ENCODE measurements at places on chromosomes 1 and 21. TPM values are rescaled to one million over a fixed set of nuclear protein-coding genes. Genes with fewer than 3 reads are reported as not detected.

DNA sequence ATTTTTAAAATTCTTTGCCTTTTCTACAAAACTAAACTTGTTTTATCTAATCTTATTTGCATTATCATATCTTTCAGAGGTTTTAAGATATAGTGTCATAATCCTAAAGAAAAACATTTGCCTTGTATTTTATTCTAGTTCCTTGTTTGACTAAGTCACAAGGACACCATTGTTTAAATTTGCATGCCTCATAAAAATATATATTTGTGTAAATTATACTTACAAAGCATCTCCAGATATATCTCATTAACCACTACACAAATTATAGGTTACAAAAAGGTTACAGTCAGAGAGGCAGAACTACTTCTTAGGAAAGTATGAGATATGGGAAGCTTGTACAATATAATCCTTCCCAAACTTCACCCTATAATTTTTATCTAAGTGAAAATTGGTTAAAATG is 4.2 kb upstream of the RGS13 start:
- H3K4me1 ChIP-seq = no peaks in the 10 kb centered on the region
- no peaks in the 10 kb centered on the region for H3K27me3 ChIP-seq
- H3K36me3 ChIP-seq = no peaks in the 10 kb centered on the region
- no peak overlapping the region for H3K27ac ChIP-seq
- no peak for DNase-seq

DNA sequence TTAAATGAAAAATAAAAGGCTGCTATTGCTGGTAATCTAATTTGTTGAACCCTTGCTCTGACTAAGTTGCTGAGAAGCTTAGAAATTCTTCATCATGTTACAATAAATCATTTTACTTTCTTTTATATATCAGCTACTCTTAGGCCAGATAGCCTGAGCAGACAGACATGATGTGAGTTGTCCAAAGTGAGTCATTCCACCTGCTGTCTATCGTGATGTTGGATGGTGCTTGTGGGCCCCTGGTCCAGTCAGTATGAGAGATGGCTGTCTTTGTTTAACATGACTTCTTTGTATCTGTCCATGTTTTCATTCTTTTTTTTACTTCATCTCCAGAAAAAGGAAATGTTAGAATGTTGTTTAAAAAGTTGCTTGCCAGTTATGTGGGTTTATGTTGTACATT is 188.8 kb downstream of the ADGRL2 start:
- H3K36me3 ChIP-seq = peaks cover 54% of the 10 kb centered on the region
- no peaks in the 10 kb centered on the region for H3K4me1 ChIP-seq
- no peak overlapping the region for H3K4me3 ChIP-seq
- no peak overlapping the region for H3K27ac ChIP-seq
- no peak for DNase-seq

Gene HAO2
- not detected for total RNA-seq

Gene TMPRSS3
- not detected for total RNA-seq

GRCh38 chr1:226942392-226942791 is 2.3 kb downstream of the COQ8A start:
- H3K27ac ChIP-seq = no peak overlapping the region
- no peaks in the 10 kb centered on the region for H3K27me3 ChIP-seq
- H3K4me3 ChIP-seq = peak overlapping the region; percentile 90

- no peaks in the 10 kb centered on the region for H3K36me3 ChIP-seq
- DNase-seq = no peak
- H3K27me3 ChIP-seq = no peaks in the 10 kb centered on the region
- no peak overlapping the region for H3K4me3 ChIP-seq
Observed at GRCh38 chr1:207862241-207862787, 48.6 kb downstream of the CD34 start.

DNA sequence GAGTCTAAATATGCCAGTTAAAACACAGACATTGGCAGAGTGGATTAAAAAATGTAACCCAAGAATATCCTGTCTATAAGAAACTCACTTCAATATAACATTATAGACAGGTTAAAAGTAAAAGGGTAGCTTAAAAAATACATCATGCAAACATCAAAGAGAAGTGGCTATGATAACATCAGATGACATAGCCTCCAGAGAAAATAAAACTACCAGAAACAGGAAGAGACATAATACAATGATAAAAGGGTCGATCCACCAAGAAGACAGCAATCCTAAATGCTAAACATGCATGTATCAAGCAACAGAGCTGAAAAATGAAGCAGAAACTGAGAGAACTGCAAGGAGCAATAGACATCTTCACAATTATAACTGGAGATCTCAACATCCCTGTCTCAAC is 190.2 kb upstream of the NR5A2 start:
- H3K27me3 ChIP-seq = no peaks in the 10 kb centered on the region
- no peak for DNase-seq
- H3K4me1 ChIP-seq = no peaks in the 10 kb centered on the region
- no peak overlapping the region for H3K27ac ChIP-seq
- H3K36me3 ChIP-seq = no peaks in the 10 kb centered on the region

GRCh38 chr1:94017155-94017829 is 103.7 kb downstream of the ABCA4 start:
- no peak for DNase-seq
- H3K36me3 ChIP-seq = no peaks in the 10 kb centered on the region
- peaks cover 14% of the 10 kb centered on the region for H3K4me1 ChIP-seq

Gene S100A1
- 22.2 TPM for total RNA-seq

DNA sequence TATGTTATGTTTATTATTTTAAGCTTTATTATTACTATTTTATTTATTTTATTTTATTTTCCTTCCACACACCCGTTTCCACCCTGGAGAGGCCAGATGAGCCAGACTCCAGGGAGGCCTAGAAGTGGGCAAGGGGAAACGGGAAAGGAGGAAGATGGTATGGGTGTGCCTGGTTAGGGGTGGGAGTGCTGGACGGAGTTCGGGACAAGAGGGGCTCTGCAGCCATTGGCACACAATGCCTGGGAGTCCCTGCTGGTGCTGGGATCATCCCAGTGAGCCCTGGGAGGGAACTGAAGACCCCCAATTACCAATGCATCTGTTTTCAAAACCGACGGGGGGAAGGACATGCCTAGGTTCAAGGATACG is 468 bp upstream of the MX1 start:
- DNase-seq = no peak
- H3K4me3 ChIP-seq = peak overlapping the region; percentile 63
- H3K27me3 ChIP-seq = no peaks in the 10 kb centered on the region
- H3K4me1 ChIP-seq = peaks cover 19% of the 10 kb centered on the region
- H3K27ac ChIP-seq = peak overlapping the region; percentile 60

GRCh38 chr1:159897962-159898361 is 2.0 kb downstream of the CFAP45 start:
- H3K36me3 ChIP-seq = no peaks in the 10 kb centered on the region
- no peak overlapping the region for H3K27ac ChIP-seq
- H3K27me3 ChIP-seq = no peaks in the 10 kb centered on the region
- H3K4me1 ChIP-seq = no peaks in the 10 kb centered on the region
- no peak overlapping the region for H3K4me3 ChIP-seq

Gene CACYBP
- total RNA-seq = 85.3 TPM

All from sigmoid colon (tissue), 7 donors.